ENCODE measurements at places on chromosomes 12 and 14.
A peak's percentile ranks its signal among the peaks of the same experiment; 100 is the strongest.

DNA sequence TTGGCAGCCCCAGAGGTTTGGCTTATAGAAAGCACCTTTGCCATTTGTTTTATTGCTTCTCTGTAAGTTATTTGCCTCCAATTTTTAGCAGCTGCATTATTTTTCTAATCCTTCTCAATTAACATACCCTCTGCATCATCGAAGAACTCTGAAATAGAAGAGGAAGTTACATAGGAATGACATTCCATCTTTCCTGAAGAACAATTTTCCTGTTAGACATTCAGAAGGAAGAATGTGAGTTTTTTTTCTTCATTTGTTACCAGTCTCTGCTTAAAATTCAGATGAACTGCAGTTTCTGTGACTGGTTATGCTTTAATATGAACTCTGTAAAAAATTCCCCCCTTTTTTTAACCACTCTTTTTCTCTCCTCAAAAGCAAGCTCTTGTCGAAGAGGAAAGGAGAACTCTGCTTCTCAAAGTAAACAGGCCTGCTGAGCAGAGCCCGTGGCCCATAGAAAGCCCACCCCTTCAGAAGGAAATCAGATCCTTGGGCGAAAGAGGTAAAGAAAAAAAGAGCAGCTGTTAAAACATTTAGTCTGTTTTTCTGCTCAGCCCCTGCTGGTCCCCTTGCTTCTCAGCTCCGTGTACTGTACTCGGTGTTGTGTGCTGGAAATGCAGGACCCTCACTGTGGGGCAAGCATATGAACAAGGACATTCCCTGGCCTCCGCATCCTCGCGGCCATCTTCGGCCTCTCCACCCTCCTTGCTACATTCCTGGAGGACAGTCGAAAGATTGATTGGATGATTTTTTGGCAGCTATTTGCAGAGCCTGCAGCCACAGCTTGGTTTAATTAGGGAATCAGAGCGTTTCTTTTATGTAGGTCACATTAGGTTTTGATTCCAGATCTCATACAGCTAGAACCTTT, 164.4 kb upstream of the LRIG3 start:
- no peak for DNase-seq

GRCh38 chr12:29713729-29714128, 70.0 kb downstream of the TMTC1 start:
- no peak for DNase-seq

DNA sequence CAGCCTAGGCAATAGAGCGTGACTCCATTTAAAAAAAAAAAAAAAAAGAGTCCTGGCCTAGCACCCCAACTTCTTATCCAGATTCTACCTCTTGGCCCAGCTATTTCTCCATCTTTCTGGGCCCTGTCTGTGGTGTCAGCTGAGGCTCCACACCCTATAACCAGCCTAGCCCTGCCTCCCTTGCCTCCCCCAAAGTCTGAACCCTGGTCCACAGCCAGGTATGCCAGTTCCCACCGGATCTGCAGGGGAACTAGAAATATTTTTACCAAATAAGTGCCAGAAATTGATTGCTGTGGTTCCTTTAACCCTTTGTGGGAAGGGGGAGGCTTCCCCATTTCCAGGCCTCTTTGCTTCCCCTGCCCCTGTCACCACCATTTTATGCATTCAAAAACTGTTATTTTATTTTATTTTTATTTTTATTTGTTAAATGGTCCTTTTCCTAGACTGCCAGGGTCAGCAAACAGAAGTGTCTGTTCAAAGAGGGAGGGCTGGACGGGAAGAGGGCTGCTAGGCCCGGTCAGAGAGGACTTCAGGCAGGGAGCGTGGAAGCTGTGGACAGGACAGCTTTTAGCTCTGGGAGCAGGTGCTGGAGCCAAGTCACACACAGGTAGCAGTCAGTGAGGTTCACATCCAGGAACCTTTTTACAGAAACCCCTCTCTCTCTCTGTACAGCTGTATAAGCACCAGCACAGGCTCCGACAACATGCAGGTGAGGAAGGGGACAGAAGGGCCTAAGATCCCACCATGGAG, 23.2 kb downstream of the TTC9 start:
- no peak for DNase-seq

GRCh38 chr12:49358483-49359141, 8.7 kb upstream of the SPATS2 start:
- DNase-seq, result peak; percentile 43

GRCh38 chr14:59484639-59485175, 390 bp downstream of the JKAMP start:
- DNase-seq, result no peak

DNA sequence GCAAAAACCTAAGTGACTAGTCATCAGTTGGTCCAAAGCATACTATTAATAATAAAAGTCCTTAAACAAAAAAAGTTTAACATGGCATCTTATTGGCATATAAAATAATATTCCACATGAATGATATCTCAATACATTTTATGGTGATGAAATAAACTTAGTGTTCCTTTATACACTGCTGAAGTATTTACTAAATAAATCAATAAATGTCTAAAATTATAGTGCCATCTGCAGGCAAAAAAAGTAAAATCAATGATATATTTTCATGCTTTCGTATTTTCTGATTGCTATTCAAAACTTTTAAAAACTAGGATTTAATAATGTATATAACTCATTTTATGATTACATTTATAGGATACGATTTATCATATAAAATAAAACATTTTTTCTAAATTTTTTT, 30.5 kb downstream of the PUS7L start:
- no peak for DNase-seq

DNA sequence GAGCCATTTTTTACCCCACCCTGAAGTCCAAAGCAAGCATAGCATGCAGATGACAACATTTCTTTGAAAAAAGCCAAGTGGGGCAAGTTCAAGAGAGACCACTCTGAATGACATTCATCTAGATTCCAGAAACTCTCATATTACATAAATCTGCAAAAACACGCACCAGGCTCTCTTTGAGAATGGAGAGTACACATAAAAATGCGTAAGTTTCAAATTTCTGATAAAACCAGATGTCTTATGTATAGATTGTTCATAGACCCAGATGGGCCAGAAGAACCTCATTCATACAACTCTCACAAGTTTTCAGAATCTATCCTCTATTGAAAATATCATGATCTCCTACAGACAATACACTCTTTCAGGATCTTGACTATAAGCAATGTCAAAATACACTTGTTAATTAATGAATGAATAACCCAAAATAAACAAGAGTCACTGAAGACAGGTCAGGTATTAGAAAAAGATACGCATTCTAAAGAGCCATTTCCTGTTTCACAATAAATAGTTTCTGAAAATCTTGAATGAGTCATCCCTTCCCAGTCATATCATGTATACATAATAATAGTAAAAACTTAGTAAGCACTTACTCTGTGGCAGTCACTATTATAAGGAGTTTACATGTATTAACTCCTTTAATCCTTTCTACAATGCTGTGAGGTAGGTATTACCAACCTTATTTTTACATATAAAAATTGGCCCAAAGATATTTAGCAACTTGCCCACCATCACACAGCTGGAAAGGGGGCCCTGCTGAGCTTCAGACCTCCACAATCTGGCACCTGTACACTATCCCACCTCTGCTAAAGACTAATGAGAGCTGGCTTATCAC, 72.0 kb downstream of the PPP2R5E start:
- no peak for DNase-seq

- DNase-seq, result no peak
Observed at GRCh38 chr14:55071870-55072640, 20.6 kb downstream of the MAPK1IP1L start.
